ENCODE measurements at places on chromosomes 11 and 22. TPM values are rescaled to one million over a fixed set of nuclear protein-coding genes. Genes with fewer than 3 reads are reported as not detected.

GRIA4 gene
- total RNA-seq: not detected

FOSL1 gene
- 87.1 TPM for total RNA-seq

CECR2 gene
- total RNA-seq: not detected

PDGFB gene
- 3.0 TPM for total RNA-seq

MMP13 gene
- total RNA-seq: 2.3 TPM

TRPT1 gene
- total RNA-seq: 57.4 TPM

NPAS4 gene
- not detected for total RNA-seq

ANKK1 gene
- 1.2 TPM for total RNA-seq

CST6 gene
- 8.9 TPM for total RNA-seq

RFPL2 gene
- not detected for total RNA-seq

PRRG4 gene
- total RNA-seq: 25.5 TPM

SCGB1A1 gene
- not detected for total RNA-seq

STK33 gene
- 2.4 TPM for total RNA-seq

SLC5A1 gene
- total RNA-seq: 0.21 TPM

WEE1 gene
- total RNA-seq: 30.5 TPM

CATSPER1 gene
- total RNA-seq: not detected

POU2F3 gene
- total RNA-seq: 0.49 TPM

FAM83F gene
- 23.5 TPM for total RNA-seq

DNAJB7 gene
- not detected for total RNA-seq

KCNQ1OT1 gene
- total RNA-seq: 0.37 TPM

KRTAP5-8 gene
- total RNA-seq: not detected

TBX10 gene
- total RNA-seq: not detected

SEC14L2 gene
- 61.4 TPM for total RNA-seq

OR10A3 gene
- total RNA-seq: not detected

APOL3 gene
- total RNA-seq: not detected

CLTCL1 gene
- total RNA-seq: 7.9 TPM

SAA4 gene
- total RNA-seq: 0.42 TPM

IGF2 gene
- 30.0 TPM for total RNA-seq

SUSD2 gene
- 1.7 TPM for total RNA-seq

OTOG gene
- total RNA-seq: not detected

C11orf65 gene
- 1.4 TPM for total RNA-seq

GALNT18 gene
- total RNA-seq: 40.8 TPM

APOBEC3F gene
- 2.1 TPM for total RNA-seq

ESAM gene
- total RNA-seq: not detected

CABP4 gene
- total RNA-seq: not detected

SEZ6L gene
- not detected for total RNA-seq

HSPB2 gene
- total RNA-seq: not detected

BIK gene
- total RNA-seq: 20.0 TPM

CTSC gene
- total RNA-seq: 451 TPM

HOATZ gene
- total RNA-seq: not detected

LDLRAD3 gene
- 3.5 TPM for total RNA-seq

LDHAL6A gene
- not detected for total RNA-seq

MAPK8IP2 gene
- total RNA-seq: 0.65 TPM

ATL3 gene
- total RNA-seq: 24.3 TPM

SLC37A2 gene
- 26.1 TPM for total RNA-seq

AMPD3 gene
- total RNA-seq: 5.9 TPM

CEP164 gene
- 24.0 TPM for total RNA-seq

GGT5 gene
- total RNA-seq: 1.9 TPM

Data from airway epithelial cell (primary cell).